ENCODE measurements at places on chromosomes 11 and 22. TPM values are rescaled to one million over a fixed set of nuclear protein-coding genes. Genes with fewer than 3 reads are reported as not detected.

GRCh38 chr11:107482234-107482633 lies 24.6 kb upstream of the CWF19L2 start:
- no peak for DNase-seq

KMT2A gene
- 52.5 TPM for polyA plus RNA-seq

- DNase-seq: no peak
Measured at GRCh38 chr22:32517921-32518320, 43.3 kb downstream of the FBXO7 start.

- no peak for DNase-seq
Measured at GRCh38 chr11:125304136-125304535, 139.6 kb downstream of the PKNOX2 start.

TSPAN18 gene
- 59.0 TPM for polyA plus RNA-seq
